ENCODE measurements at places on chromosomes 2 and 18.

GRCh38 chr2:60549238-60549927 is 4.1 kb downstream of the BCL11A start:
- DNase-seq: no peak

GRCh38 chr2:122098306-122098705 is 342.9 kb downstream of the TSN start:
- no peak for DNase-seq

DNA sequence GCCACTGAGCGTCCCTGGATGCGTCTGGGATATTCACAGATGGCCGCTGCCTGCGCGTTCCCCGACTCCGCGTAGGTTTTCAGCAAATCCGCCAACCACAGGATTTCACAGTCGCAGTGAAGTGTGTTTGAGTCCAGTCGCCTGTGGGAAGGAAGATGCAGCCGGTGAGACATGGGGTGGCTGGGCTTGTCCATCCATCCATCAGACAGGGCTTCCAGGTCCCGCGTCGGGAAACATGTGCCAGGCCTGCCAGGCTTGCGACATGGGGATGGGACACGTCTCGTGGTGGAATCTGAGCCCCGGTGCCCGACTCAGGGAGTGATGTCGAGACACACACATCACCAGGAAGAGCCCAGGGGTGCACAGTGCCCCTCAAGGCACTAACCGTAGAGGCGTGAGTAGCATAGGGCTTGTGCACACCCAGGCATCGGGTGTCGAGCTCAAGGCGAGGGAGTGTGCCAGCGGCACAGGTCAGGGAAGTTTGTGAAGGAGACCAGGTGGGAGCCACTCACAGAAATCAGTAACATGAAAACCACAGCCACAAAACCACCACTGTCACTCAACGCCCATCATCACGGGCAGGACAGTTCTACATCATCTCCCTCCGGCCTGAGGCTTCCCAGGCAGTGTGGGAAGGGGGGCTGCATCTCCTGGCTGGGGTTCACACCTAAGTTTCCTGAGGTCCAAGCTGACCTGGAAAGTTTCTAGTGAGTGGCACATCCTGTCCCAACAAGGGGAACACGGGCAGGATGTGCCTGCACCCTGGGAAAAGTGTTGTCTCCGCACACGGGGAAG is 63.9 kb downstream of the PXDN start:
- DNase-seq: no peak

DNA sequence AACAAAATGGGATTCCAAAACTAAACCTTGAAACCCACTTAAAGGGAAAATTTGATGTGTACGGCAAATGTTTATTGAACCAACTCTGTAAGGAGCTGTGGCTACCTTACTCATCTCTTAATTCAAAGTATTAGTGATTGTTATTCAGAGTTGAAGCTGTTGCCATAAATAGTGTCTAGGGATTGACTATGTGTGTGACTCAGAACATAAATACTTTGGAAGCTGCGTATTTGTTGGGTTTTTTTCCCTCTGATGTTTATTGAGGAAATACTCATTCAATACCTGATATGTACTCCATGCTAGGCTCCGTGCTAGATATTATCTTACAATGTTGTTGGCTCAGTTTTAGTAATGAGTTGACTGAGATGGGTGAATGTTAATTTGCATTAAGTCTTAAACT is 90.4 kb downstream of the PTRHD1 start:
- no peak for DNase-seq

DNA sequence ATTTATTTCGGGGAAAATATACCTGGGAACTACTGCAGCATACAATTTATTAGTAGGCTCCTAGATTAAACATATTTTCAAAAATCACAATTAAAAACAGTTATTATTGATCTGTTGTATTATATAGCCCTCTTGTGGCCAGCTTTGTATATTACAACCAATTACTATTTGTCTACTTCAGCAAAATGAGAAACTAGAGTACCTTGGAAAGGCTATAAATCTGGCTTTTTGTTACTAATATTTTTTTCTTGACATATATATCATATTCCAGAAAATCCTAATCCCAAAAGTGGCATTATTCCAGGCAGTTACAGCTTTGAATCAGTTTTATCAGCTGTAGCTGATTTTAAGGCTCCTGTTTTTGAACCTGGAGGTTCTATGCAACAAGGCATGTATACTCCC is 101.2 kb downstream of the UBR3 start:
- peak; percentile 31 for DNase-seq

DNA sequence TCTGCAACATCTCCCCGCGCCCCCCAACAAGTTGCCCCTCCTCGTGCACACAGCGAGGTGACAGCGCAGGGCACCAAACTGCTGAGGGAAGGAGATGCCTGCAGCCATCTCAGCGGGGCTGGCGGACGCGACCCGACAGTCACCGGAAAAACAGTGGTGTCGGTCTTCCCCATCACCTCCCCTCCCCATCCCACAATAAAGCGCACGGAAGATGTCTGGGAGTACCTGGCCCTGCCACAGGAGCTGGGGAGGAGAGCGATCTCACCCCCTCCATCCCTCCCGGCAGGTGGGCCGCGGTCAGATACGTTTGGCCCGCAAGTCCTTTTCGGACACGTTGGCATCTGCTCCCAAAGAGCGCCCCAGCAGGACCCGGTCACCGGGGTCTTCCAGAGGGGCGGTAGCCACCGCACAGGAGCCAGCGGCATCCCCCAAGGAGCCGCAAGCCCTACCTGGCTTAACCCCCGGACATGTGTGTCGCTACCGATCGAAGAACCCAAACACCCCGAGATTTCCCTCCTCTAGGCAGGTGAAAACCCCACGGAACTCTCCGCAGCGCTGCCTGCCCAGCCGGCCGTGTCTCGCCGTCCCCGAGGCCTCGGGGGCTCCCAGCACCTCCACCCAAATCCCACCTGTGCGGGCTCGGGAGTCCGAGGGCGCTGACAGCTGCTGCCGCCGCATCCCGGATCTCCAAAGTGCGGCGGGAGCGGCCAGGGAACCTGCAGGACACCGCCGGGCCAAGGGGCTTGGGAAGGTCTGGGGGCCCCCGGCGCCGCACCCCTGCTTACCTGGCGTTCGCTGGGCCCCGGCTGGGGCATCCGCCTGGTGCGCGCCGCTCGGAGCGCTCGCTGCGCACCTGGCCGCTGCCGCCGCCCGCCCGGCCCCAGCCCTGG is 657 bp downstream of the ATP8B1 start:
- no peak for DNase-seq

DNA sequence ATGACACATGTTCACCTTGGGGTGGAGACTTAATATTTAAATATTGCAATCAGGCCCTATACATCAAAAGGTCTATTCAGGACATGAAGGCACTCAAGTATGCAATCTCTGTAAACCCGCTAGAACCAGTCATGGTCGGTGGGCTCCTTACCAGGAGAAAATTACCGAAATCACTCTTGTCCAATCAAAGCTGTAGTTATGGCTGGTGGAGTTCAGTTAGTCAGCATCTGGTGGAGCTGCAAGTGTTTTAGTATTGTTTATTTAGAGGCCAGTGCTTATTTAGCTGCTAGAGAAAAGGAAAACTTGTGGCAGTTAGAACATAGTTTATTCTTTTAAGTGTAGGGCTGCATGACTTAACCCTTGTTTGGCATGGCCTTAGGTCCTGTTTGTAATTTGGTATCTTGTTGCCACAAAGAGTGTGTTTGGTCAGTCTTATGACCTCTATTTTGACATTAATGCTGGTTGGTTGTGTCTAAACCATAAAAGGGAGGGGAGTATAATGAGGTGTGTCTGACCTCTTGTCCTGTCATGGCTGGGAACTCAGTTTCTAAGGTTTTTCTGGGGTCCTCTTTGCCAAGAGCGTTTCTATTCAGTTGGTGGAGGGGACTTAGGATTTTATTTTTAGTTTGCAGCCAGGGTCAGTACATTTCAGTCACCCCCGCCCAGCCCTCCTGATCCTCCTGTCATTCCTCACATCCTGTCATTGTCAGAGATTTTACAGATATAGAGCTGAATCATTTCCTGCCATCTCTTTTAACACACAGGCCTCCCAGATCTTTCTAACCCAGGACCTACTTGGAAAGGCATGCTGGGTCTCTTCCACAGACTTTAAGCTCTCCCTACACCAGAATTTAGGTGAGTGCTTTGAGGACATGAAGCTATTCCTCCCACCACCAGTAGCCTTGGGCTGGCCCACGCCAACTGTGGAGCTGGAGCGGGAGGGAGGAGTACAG is 108.1 kb downstream of the XRCC5 start:
- DNase-seq: no peak

DNA sequence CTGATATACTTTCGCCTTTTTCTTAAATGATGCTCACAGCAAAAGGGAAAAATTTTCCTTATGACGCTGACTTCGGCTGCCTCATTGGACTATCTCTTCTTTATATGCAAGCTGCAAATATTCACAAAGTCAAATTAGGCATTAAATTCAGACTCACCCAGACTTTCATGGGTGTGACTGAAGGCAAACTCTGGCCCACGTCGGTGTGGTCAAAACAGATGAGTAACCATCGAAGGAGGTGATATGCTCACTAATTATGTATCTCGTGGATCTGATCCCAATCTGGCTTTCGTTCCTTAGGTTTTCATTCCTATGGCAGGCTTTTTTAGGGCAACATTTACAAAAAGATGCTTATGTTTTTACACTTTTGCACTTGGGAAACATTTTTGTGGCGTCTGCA is 36.6 kb downstream of the FAM124B start:
- DNase-seq: no peak

DNA sequence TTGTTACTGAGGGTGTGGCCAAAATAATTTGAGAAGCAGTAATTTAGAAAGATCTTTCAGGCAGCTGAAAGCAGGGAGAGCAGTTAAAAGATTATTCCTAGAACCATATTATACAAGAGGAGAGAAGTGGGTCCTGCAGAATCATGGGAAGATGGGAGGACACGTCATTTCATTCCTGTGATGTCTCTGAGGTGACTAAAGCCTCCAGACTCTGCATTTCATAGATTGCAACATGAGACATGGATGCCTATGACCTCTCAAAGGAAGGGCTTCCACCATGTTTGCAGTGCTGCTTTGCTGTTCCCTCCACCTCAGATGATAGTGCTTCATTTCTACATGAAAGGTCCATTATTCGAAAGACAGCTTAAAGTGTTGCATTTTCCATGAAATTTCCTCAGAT is 788.4 kb downstream of the TSN start:
- DNase-seq: no peak

GRCh38 chr2:55923982-55924321 is 370 bp upstream of the EFEMP1 start:
- DNase-seq: no peak

- DNase-seq: peak; percentile 69
Measured at GRCh38 chr2:15560988-15561573, at the start of gene NBAS. Gene NBAS, minus strand, starts transcription at chr2:15561334. Its CDS starts 30 bp downstream, at chr2:15561304.

DNA sequence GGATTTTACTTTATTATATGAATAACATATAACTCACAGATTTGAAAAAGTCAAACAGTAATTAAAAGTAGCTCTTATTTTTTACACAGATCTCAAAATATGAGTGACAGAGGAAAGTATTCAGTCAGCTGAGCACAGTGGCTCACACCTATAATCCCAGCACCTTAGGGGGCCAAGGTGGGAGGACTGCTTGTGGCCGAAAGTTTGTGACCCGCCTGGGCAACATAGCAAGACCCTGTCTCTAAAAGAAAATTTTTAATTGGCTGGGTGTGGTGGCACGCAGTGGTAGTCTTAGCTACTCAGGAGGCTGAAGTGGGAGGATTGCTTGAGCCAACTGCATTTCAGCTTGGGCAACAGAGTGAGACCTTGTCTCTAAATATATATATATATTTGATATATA is 19.2 kb upstream of the UGP2 start:
- no peak for DNase-seq

DNA sequence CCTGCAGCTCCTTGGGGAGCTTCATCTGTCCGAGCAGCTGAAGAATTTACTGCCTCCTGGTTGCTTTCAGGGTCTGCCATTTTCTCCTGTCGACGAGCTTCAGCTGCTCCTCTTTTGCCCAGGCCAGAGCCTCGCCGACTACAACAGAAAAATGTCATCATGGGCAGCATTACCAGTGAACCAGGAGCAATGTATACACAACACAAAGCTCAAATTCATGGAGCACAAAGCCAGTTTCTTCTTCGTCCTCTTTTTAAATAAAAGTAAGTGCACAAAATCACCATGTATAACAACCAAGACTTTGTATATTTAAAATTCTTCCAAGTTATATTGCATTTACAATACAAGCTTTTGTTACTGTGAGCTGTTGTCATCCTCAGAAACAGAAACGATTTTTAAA is 85.0 kb downstream of the TRIP12 start:
- no peak for DNase-seq

DNA sequence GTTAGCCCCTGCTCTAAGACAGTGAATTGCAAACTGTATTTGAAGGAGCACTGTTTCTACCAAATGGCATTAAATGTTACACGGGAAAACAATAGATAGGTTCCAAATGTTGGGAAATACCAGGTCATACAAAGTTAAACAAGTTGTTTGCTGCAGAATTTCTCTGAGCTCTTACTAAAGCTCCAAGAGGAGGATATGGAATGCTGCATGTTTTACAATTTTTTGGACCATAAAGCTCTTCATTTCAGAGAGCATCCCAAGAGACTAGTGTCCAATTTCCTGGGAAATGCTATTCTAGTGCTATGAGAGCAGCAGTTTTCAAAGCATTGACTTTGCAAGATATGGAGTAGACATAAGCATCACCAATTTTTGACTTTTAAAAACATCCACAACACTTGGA is 155.6 kb upstream of the CCDC68 start:
- no peak for DNase-seq

DNA sequence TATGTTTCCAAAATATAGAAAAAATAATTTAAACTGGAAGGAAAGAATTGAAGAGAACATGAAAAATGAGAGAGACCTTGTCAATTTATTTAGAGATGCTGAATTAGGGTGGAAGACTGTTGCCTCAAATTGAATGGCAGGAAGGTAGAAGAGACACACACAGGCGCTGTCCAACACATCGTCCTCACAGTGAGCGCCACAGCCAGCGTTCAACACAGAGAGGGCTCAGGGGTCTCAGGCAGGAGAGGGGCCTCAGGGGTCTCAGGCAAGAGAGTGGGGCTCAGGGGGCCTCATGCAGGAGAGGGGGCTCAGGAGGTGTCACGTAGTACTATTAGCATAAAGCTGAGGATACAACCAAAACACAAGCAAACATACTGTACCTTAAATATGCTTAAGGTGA is 65.7 kb downstream of the TMEM18 start:
- DNase-seq: no peak

DNA sequence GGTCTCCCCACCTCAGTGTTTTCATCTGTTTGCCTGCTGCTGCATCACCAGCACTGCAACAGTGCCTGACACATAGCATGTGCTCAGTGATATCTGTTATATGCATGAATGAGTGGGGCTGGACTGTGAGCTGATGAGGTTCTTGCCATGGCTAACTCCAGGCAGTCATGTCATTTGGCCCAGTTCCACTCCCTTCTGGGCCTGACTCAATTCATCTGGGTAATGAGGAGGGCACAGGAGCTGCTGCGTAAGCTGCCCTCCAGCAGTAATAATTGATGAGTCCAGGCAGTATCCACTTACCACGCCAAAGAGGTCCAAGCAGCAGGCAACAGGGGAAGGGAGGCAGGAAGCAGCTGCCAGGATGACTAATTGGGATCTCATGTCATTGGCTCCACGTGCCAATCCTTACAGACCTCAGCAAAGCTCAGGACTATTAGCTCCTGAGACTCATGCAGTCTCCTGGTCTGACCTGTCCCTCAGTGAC is 34.1 kb upstream of the MAT2A start:
- DNase-seq: no peak

GRCh38 chr18:12862874-12863482 is 21.1 kb downstream of the PTPN2 start:
- DNase-seq: no peak
